Activated gamma-delta T cell (primary cell): ENCODE measurements at places on chromosomes 1 and 21.

- no peak for DNase-seq
Measured at GRCh38 chr1:169873582-169874199, 20.0 kb downstream of the SCYL3 start.

- no peak for DNase-seq
Measured at GRCh38 chr1:29282924-29283803, 46.8 kb downstream of the PTPRU start.

DNA sequence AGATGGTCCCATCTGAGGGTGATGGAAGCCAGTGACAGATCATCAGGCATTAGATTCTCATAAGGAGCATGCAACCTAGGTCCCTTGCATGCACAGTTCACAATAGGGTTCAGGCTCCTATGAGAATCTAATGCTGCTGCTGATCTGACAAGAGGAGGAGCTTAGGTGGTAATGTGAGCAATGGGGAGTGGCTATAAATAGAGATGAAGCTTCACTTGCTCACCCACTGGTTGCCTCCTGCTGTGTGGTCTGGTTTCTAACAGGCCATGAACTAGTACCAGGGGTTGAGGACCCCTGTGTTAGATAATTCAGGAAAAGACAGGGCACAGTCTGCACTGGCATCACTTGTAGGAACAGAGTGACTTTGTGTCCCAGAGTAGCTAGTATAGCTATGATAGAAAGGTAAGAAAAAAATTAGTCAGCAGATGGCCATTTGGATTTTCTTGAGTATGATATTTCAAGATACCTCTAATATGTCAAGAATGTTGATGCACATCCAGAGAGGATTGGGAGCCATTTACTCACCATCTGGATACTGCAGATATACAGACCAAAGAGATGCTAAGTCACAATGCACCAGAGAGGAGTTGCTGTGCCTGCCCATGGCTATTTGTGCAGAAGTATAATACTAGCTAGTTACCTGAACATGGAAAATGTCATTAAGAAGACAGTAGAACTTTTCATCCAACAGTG, 53.6 kb downstream of the ADCY10 start:
- DNase-seq = no peak

- DNase-seq = no peak
Measured at GRCh38 chr1:206430031-206430983, 40.0 kb upstream of the IKBKE start.

DNA sequence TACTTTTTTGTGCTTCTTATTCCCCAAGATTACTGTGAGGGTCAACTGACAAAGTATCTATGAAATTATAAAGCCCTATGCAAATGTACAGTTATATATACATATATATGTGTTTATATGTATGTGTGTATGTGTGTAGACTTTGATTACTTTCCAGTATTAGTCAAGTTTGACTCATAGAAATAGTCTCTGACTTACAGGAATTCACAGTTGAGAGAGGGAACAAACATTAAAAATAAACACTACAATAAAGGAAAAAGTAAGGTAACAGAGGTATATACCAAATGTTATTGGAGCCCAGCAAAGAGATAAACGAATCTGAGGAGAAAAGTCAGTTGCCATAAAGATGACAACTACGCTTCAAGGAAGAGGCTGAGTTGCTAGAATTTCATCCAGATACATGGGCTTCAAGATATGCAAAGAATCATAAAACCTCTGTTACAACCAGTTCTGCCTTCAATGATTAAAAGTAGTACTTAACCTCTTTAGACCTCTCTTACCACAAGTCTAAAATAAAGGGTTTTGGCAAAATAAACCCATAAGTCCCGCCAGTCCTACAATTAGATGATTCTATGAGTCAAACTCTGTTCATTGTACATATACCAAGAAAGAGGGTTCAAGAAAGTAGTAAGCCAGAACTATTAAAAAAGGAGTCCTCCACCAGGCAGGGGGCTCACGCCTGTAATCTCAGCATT, 7.2 kb downstream of the IFT25 start:
- no peak for DNase-seq

- DNase-seq = no peak
Measured at GRCh38 chr21:29376556-29376955, 77.8 kb downstream of the BACH1 start.

DNA sequence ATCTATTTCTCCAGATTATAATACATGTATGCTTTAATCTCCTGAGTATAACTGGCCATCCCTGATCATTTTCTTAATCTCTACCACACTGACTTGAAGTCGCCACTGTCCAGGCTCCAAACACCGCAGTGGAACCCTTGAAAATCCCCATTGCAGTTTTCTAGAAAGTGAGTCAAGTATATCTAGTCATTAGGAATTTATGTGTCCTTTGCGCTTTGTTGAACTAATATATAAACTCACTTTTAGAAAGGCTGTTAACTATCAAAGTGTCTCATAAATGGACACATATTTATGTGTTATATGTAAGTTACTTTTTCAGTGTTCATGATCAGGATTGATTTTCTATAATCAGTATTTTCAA, 211.5 kb downstream of the PATJ start:
- DNase-seq = no peak

DNA sequence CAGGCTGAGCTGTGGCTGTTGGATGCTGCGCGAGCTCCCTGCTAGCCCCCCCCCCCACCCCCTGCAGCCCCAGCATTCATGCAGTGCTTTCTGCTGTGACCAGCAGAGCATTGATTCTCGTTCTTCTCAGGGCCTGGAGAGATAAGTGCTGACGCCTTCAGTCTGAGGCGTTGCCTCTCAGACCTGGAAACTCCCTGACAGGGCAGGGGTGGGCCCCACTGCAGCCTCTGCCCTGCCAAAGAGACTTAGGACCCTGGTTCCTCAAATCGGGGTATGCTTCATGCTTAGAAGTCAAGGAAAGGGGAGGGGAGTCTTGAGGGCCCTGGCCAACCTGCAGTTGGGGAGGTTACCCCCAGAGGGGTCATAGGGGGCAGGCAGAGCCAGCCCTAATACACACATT, 38.5 kb downstream of the PTPRF start:
- no peak for DNase-seq

DNA sequence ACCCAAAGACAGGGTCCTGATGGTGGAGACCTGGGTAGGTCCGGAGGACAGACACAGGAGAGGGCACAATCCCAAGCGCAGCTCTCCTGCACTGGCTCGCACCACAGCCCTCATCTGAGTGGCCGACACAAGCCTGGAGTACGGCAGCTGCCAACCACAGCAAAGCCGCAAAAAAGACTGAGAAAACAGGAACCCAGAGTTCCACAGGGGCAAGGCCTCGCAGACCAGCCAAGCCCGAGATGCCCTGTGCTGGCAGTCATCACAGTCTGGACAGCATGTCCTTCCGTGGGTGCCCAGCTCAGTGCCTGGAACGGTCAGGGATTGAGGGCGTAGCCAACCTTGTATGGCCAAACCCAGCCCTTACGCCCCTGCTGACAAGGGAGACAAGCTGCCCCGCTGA, 11.4 kb downstream of the ZBTB48 start:
- no peak for DNase-seq

GRCh38 chr1:222592171-222592570, 2.4 kb upstream of the TAF1A start:
- DNase-seq = no peak

- no peak for DNase-seq
Measured at GRCh38 chr1:202164271-202165037, 4.1 kb upstream of the PTPN7 start.

DNA sequence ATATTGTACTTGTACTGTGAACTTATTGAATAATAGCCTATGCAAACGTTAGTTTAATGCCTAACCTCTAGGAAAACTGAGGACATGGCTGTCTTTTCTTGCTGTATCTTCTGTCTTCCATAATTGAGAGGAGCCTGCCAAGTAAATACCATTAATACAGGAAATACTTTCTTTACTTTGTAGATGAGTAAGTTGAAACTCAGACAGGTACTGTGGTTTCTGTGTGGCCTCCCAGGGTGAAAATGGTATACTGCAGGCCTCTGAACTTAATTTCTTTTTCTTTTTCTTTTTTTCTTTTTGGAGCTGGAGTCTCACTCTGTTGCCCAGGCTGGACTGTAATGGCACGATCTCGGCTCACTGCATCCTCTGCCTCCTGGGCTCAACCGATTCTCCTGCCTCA, 208.8 kb upstream of the ADGRL4 start:
- DNase-seq = no peak

- no peak for DNase-seq
Measured at GRCh38 chr1:178548108-178548507, 35.2 kb downstream of the TEX35 start.
